Left kidney (tissue), 8 donors: ENCODE measurements at places on chromosomes 6 and 20.
A peak's percentile ranks its signal among the peaks of the same experiment; 100 is the strongest.

DNA sequence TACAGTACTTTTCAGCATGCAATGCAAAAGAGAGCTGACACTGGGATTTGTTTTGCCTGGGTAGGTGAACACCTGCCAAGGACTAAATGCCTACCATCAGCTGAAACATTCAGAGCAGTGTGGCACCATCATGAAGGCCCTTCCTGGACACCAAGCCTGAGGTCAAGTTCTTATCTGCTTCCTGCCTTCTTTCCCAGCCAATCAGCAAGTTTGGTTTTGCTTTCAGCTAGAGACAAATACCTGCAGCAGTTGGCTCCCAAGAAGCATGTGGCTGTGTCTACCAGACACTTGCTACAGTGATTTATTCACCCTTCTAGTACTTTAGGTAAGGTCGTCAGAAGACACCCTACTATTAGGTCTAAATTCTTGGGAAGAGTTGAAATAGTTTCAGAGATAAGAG is 112.8 kb downstream of the TBX18 start:
- no peak for DNase-seq

GRCh38 chr6:147704691-147705090 is 196.2 kb downstream of the SAMD5 start:
- no peak for DNase-seq

- no peak for DNase-seq
Observed at GRCh38 chr6:119446115-119446554, 96.6 kb upstream of the MAN1A1 start.

DNA sequence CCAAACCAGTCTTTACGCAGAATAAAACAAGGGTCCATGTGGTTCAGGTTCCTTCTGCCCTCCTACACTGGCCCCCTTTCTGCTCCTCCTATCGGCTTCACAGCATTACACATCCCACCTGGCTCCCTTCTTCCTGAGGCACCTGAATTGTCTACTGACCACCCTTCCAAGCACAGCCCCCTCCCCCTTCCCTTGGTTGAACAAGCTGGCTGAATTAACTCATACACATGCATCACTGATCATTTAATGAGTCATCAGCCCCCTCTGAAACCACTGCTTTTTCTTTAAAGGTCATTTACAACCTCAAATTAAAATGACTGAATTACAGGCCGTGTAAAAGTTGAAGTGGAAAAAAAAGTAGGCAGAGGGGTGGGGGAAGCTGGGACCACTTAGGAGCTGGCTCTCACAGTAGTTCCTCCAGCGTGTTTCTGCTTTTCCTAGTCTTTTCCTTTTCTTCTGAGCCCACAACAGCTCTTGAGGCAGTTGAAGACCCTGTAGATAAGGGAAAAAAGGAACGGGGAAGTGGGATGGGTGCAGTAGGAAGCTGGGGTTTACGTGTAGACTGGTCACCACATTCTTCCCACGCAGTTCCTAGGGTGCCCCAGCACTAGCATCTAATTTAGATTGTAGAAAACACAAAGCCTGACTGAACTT is 67.6 kb downstream of the FYN start:
- peak; percentile 65 for DNase-seq

- DNase-seq, result no peak
Observed at GRCh38 chr6:80179695-80180094, 73.2 kb downstream of the BCKDHB start.

DNA sequence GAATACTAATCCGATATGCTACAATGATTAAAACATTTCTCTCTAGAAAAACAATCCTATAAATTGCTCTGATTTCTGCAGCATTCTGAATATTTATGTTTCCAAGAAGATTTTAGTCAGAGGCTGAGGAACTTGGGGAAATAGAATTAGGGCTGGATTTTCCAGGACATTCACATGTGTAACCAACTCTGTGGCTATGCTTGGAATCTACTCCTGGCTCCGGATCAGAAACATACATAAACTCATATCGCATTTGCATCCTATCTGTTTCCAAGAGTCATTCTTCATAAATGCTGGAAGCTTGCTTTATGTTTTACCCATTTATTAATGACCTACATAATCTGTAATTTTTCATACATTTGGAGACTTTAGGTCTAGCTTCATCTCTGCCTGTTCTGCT is 459.9 kb upstream of the MARCKS start:
- no peak for DNase-seq

- no peak for DNase-seq
Observed at GRCh38 chr20:20731945-20732296, 19.5 kb upstream of the RALGAPA2 start.

DNA sequence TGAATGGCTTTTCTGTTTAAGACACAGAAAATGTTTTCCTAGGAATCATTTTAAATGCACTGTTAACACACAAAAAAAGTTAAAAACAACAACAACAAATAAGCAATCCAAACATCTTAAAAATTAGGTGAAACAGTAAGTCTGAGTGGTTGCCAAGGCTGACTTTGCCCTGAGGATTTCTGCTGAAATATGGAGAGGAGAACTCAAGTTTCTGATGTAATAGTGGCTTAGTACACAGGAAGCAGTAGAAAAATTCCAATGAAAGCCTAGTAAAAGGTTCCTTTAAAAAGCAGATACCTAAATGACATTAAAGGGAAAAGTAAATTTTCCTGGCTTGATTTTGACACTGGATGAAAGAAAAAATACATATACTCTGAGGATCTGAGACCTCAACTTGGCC is 184.2 kb downstream of the EPM2A start:
- no peak for DNase-seq

DNA sequence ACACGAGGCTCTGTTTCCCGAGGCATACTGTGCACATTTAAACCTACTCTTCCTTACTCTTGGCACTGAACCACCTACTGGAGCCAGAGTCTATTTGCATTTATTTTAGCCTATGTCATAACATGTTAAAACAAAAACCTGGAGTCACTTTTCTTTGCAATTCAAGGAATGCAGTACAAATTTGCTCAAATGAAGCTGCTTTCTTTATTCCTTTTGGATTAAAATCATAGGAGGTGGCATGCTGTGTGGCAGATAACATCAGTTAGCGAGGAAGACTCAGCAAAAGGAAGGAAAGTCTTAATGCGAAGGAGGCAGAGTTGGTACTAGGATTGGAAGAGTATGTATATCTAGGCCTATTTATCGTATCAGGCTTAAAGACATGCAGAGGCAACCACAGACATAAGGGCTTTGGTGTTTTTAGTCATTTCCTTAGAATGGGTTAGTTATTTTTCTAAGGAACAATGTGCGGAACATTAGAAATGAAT is 92.9 kb downstream of the SAMD3 start:
- no peak for DNase-seq

DNA sequence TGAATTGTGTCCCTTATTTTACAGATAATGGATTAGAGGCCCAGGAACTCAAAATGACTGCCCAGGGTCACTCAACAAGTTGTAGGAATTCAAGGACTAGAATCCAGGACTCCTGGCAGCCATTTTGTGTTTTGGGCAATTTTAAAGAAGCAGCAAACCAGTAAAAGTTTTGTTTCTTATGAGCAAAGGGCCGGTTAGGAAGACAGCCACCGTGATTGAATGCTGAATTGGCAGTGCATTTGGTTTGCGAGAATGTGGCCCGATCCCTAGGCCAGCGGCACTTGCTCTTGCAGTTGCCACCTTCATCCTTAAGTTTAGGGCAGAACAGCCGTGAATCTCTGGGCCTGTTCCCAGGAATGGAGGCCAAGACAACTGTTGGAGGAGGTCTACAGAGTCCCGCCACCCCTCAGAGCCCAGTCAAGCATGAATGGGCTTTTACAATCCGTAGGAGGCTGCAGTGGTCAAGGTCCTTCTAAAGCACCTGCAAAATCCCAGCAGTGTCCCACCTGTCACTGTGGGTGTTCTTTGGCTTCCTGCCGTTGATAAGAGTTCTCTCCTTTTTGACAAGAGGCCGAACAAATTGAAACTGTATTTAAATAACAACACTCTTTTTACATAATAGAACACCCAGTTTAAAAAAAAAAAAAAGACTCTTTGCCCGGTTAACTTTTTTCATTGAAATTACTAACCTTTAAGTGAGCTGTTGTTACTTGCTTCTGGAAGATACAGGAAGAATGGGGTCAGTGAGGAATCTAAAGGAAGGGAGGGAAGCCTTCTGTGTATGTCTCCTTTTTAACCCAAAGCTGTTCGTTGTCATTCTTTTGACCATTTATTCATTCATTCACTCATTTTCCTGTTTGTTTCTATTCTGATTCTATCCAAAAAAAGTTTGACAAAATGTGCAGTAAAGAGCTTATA is 68.7 kb downstream of the PHACTR2 start:
- no peak for DNase-seq

DNA sequence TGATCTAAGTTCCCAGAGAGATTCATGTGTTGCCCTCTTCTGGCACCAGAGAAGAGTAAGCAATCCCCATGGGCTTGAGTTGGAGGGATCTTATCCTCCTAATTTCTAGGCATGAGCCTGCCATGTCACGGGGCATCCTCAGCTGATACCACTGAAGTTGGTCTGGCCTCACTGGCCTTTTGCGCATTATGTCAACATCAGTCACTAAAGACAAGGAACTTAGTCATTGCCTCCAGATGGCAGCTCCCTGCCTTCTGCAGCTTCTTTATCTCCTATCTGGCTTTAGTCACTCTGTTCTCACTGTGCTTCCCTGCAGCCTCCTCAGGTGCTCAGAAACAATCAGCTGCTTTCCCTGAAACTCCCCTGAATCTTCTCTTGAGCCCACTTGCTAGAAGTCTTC is 312.2 kb downstream of the ADGRG6 start:
- DNase-seq, result no peak
